ENCODE measurements at places on chromosomes 3 and 15.

DNA sequence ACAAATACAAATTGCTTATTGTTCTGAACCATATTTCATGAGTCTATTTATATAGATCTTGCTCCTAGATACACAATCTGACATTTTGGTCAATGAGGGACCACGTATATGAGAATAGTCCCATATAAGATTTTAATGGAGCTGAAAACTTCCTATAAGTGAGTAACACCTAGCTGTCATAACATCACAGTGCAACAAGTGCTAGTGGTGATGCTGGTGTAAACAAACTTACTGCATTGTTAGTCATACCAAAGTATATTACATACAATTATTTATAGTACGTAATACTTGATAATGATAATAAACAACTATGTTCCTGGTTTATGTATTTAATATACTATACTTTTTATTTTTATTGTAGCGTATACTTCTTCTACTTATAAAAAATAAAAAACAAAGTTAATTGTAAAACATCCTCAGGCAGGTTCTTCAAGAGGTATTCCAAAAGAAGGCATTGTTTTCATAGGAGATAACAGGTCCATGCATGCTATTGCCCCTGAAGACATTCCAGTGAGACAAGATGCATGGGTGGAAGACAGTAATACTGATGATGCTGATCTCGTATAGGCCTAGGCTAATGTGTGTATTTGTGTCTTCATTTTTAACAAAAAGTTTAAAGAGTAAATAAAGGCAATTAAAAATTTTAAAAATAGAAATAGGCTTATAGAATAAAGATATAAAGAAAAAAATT, 46.8 kb upstream of the NAALADL2 start:
- DNase-seq, result no peak

DNA sequence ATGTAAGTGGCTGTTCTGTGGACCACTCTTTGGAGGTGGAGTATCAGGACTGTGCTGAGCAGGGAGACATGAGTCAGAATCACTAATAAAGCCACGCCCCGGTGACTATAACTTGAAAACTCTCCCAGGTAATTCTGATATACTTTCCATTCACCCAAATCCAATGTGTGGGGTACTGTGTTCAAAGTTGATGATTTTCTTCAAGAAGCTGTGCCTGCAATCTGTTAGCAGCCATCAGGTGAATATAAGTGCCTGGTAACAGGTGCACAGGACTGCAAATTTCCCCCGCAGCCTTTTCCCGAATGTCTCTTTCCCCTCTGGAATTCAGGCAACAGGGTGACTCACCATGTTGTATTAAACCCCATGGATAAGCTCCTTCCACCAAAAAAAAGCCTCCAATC, 17.0 kb downstream of the MAGI1 start:
- DNase-seq, result no peak

GRCh38 chr15:60518511-60518910, 39.6 kb upstream of the ICE2 start:
- no peak for DNase-seq

- DNase-seq, result no peak
Measured at GRCh38 chr3:23000371-23000770, 202.8 kb upstream of the UBE2E2 start.

DNA sequence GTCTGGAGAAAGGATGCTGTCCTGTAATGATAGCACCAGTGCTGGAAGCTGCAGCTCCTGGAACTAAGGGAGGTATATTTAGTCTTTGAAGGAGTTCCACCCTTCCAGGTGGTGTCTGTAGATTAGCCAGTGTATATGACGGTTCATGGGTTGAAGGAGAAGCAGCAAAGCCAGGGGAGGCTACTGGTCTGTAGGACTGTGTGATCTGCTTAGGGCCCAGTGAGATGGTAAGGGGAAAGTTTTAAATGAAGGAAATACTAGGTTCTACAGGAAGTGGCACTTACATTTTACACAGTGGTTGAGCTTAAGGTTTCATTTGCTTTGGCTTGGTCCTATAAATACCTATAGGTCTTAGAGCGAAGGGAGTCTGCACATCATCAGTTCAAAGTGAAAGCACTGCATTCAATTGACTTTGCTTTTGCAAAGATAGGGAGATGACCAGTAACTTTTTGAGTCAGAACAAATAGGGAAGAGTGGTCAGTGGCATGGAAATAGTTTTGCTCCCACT, 5.6 kb downstream of the SLC25A38 start:
- no peak for DNase-seq

GRCh38 chr3:123397050-123397590, 51.8 kb downstream of the ADCY5 start:
- no peak for DNase-seq

- no peak for DNase-seq
Measured at GRCh38 chr3:177228601-177229190, 31.4 kb upstream of the TBL1XR1 start.

DNA sequence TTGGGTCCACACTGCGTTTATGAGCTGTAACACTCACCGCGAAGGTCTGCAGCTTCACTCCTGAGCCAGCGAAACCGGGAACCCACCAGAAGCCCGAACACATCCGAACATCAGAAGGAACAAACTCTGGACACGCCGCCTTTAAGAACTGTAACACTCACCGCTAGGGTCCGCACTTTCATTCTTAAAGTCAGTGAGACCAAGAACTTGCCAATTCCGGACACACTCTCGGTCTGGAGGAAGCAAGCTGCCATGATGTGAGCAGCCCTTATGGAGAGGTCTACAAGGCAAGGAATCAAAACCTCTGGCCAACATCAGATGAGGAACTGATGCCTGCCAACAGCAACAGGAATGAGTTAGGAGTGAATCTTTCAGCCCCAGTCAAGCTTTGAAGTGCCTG, 62.9 kb downstream of the SLC28A2 start:
- DNase-seq, result no peak

- no peak for DNase-seq
Measured at GRCh38 chr15:88717382-88718031, 78.7 kb downstream of the ISG20 start.

GRCh38 chr3:152321955-152322377, 53.2 kb downstream of the MBNL1 start:
- DNase-seq, result no peak

GRCh38 chr15:94229591-94230369, 1.6 kb upstream of the MCTP2 start:
- DNase-seq, result no peak

DNA sequence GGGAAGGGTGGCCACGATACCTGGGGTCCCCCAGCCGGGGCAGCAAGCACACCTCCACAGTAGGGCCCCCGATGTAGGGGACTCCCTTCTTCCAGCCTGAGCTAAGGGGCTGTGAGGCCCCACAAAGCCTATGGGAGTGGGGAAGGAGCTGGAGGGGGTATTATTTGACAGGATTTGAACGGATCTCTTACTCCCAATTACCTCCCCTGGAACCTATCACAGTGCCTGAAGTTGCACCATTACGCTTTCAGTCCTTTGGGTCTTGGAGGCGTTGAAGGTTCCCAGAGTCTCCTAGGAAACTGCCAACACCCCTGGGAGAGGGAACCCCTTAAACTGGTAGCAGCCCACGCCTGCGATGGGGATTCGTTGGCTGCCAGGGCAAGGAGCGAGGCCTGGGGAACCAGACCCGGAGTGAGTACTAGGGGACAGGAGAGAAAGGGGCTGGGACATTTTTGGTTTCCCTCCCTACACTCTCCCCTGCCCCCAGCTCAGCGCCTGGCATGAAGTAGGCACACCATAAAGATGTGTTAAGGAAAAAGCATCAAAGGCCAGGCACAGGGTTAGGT, 409 bp upstream of the LHFPL4 start:
- no peak for DNase-seq

DNA sequence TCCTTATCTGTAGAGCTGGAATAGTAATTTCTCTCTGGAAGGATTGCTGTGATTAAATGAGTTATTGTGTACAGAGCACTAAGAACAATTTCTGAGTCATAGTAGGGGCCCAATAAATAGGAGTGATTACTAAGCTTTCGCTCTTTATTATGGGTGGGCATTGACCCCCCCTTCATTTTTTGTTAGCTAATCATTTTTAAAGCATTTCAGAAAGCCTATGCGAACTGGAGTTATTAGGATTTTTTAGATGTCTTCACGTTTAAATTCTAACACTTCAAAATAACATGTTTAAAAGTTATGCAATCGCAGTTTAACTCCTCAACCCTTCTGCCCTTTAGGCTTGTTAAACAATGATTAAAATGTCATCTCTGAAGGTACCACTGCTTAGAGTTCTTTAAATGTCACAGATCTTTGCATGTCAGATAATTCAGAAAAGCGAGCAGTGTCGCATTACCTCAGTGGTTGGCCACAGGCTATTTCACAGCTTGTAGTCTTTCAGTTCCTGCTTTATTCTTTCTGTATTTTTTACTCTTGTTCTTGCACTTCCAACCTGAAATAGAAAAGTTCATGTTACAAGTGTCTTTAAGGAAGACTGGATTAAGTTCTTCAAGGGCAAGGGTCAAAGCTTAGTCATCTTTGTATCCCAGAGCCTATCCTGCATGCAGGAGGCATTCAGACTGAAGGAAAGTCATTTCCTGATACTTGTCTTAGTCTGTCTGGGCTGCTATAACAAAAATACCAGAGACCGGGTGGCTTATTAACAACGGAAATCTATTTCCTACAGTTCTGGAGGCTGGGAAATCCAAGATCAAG, 102.9 kb downstream of the FNDC3B start:
- no peak for DNase-seq

- DNase-seq, result no peak
Measured at GRCh38 chr15:51758645-51759044, 7.2 kb downstream of the TMOD2 start.

DNA sequence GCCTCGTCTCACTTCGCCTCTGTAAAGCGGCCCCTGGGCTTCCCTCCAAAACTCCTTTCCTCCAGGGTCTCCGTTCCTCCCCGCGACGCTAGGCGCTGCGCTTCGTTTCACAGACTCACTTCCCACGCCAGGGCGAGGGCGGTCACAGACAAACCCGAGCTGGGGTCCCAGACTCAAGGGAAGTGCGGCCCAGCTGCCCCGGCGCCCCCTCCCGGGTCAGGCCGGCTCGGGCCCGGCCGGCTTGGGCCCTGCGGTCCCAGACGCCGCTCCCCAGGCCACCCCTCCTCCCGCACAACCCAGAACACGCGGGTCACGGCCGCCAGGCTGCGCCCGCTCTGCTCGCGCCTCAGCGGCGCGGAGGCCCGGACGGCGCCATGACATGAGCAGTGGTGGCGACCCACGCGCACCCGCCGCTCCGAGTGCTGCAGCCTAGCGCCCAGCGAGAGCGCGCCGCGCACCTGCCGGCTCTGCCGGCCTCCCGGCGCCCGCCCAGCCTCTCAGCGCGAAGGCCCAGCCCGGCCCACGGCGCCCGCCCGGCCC, 547 bp downstream of the NUP210 start:
- DNase-seq, result peak; percentile 83

- no peak for DNase-seq
Measured at GRCh38 chr3:36269274-36269673, 111.0 kb upstream of the STAC start.

GRCh38 chr3:47057212-47057671, 77.8 kb downstream of the NBEAL2 start:
- no peak for DNase-seq

GRCh38 chr15:78064544-78064943, 13.0 kb downstream of the TBC1D2B start:
- DNase-seq, result no peak

- DNase-seq, result no peak
Measured at GRCh38 chr15:29698030-29698701, 124.1 kb downstream of the TJP1 start.

DNA sequence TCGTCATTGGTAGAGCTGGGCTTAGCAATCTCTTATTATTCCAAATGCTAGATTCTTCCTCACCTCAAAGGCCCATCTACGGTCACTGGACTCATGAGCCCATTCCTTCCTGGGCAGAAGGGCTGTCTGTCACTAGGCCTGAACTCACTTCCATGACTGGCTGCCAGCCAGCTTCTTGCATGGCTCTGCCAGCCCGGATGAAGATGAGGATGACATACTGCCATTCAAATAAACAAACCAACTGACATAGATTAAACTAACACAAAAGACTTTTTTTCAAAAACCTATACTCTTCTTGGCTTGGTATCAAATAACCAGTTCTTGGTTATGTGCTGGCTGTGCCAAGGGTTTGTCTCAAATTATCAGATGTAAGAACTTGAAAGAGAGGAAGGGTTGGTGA, 23.8 kb downstream of the ISL2 start:
- DNase-seq, result no peak

- no peak for DNase-seq
Measured at GRCh38 chr3:98460220-98460619, 2.8 kb upstream of the OR5K1 start.

DNA sequence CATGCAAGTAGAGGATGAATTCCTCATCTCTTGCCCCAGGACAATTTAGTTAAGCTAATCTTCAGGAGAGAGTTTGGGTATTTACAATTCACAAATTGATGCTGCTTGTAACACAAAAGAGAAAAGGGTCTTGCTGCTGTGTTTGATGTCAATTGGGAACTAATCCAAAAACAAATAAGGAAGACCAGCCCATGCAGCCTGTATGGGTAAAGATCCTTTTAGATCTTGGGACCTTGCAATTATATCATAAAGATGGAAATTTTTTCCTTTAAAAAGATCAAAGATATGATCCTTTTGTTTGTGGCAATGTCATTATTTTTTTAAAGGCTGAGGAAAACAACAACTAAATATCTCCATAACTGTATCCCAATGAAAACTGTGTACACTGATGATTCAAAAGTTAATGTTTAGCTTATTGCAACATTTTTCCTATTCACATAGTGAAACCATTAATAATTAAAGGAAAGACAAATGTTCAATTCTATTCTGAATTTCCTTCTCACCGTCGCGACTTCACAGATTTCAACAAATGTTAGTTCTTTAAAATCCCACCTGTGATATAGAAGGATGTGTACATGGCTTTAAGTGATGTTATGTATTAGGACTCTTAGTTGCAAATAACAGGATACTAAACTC, 40.2 kb downstream of the TMEM212 start:
- DNase-seq, result no peak

- DNase-seq, result no peak
Measured at GRCh38 chr3:170471149-170471548, 52.5 kb downstream of the CLDN11 start.

- DNase-seq, result no peak
Measured at GRCh38 chr3:71461749-71462483, 121.6 kb downstream of the FOXP1 start.

- no peak for DNase-seq
Measured at GRCh38 chr3:127394984-127395662, 107.3 kb upstream of the PRR20G start.

- DNase-seq, result no peak
Measured at GRCh38 chr3:4716706-4717362, 223.7 kb downstream of the ITPR1 start.

- no peak for DNase-seq
Measured at GRCh38 chr3:123791898-123792297, 92.2 kb downstream of the MYLK start.

- no peak for DNase-seq
Measured at GRCh38 chr3:58429657-58430056, 4.0 kb downstream of the PDHB start.

DNA sequence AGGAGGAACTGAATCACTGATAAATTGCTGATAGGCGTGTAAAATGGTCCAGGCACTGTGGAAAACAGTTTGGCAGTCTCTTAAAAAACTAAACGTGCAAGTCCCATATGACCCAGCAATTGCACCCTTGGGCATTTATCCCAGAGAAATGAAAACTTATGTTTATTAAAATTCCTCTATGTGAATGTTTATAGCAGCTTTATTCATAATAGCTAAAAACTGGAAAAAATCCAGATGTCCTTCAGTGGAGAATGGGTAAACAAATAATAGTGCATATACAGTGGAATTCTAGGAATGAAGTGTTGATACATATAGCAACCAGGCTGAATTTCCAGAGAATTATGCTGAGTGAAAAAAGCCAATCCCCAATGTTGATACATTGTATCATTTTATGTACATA, 482.2 kb upstream of the PDZRN3 start:
- DNase-seq, result no peak

- DNase-seq, result no peak
Measured at GRCh38 chr3:42117175-42118008, 26.2 kb downstream of the TRAK1 start.
